Activated naive CD8-positive, alpha-beta T cell treated with anti-CD3 and anti-CD28 coated beads, Interleukin-2, amount 10 ng/mL, durations not matched to agents 7 days and 5 days (primary cell): ENCODE measurements at places on chromosomes 13 and 19. TPM values are rescaled to one million over a fixed set of nuclear protein-coding genes. Genes with fewer than 3 reads are reported as not detected.

PRR22 gene
- total RNA-seq = 3.8 TPM

DNA sequence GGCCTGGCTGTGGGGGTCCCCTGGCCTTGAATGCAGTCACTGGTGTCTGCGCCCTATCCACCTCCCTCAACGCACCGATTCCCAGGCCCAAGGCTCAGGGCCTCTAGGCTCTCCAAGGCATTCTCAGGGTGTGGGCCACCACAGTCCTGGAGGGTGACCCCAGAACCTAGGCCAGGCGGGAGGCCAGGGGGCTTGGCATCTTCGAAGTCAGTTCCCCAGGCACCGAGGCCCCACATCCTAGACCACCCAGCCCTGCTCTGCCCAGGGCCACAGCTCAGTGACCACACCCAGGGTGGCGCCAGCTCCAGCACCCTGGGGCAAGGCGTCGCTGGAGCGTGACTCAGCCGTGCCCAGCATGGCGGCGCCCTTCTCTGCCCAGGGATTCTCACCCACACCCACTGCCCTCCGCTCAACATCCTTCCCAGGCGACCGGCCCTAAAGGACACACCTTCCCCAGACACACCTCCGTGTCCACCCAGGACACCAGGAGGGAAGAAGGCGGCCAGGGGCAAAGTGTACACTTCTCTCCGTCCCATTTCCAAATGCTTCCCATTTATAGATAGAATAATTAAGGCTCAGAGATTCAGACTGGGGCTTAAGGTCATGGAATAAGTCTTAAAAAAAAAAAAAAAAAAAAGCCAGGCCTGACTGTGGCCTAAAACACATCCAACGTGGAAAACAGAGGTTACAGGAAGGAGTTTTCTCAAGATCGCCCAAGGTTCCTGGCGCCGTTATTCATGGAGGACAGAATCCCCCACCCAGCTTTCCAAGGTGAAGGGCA, 36.4 kb upstream of the NANOS3 start:
- peaks cover 19% of the 10 kb centered on the region for H3K36me3 ChIP-seq
- H3K27ac ChIP-seq = peak overlapping the region; percentile 96
- peak; percentile 55 for DNase-seq
- H3K27me3 ChIP-seq = no peaks in the 10 kb centered on the region
- H3K4me1 ChIP-seq = peaks cover 34% of the 10 kb centered on the region
- peak overlapping the region; percentile 95 for H3K4me3 ChIP-seq

GRCh38 chr13:110067355-110068175, 239.4 kb downstream of the COL4A1 start:
- H3K4me3 ChIP-seq = no peak overlapping the region
- H3K4me1 ChIP-seq = no peaks in the 10 kb centered on the region
- peaks cover 2% of the 10 kb centered on the region for H3K27me3 ChIP-seq
- H3K27ac ChIP-seq = no peak overlapping the region

GRCh38 chr19:29320618-29321017, 107.7 kb upstream of the UQCRFS1 start:
- no peak overlapping the region for H3K27ac ChIP-seq
- H3K4me3 ChIP-seq = no peak overlapping the region
- DNase-seq = no peak
- H3K4me1 ChIP-seq = no peaks in the 10 kb centered on the region
- peaks cover 3% of the 10 kb centered on the region for H3K27me3 ChIP-seq

PROZ gene
- not detected for total RNA-seq

SULT2B1 gene
- not detected for total RNA-seq

KLK2 gene
- total RNA-seq = 0.44 TPM

DNA sequence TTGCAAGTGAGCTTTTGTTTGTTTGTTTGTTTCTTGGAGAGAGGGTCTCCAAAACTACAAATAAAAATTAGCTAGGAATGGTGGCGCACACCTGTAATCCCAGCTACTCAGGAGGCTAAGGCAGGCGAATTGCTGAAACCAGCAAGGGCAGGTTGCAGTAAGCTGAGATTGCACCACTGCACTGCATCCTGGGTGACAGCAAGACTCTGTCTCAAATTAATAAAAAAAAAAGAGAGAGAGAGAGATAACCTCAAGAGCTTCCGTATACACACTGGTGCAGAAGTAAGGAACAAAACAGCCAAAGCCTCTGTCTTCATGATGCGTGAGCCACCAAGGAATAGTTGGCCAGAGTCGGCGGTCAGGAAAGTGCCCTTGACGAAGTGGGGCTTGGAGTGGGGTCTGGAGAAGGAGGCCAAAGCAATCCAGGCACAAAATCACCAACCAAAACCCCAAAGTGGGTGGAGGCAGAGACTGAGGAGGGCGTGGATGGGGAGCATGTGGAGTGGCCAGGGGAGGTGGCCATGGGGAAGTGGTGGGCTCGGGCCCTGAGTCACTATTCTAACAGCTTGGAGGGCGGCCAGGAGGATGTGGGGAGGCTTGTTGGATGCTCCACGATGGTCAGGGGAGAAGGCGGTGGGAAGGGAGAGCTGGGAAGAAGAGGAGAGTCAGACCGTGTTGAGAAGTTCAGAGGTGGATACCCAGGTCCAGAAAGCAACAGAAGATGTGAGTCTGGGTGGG, 21.2 kb upstream of the TOMM40 start:
- H3K4me3 ChIP-seq = no peak overlapping the region
- H3K27ac ChIP-seq = no peak overlapping the region
- H3K36me3 ChIP-seq = no peaks in the 10 kb centered on the region
- H3K27me3 ChIP-seq = no peaks in the 10 kb centered on the region
- H3K4me1 ChIP-seq = peaks cover 5% of the 10 kb centered on the region
- no peak for DNase-seq

DNA sequence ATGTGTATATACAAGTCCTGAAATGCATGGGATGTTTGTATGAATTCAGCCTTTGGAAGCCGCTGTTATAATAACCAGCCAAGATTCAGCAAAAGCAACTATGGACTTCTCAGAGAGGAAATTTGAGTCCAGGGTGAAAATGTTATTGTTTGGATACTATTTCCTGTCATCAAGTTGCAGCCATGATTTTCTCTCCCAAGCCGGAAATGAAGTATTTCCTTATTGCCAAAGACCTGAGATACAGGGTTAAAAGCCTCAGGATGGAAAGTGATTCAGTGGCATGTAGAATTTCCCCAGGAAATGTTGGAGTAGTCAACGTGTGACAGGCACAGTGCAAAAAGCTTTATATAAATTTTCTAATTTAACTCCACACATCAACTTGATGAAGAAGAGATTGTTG, 133.9 kb downstream of the IRS2 start:
- peaks cover 3% of the 10 kb centered on the region for H3K27me3 ChIP-seq
- H3K27ac ChIP-seq = no peak overlapping the region
- peaks cover 3% of the 10 kb centered on the region for H3K4me1 ChIP-seq
- no peak for DNase-seq
- H3K36me3 ChIP-seq = no peaks in the 10 kb centered on the region
- H3K4me3 ChIP-seq = no peak overlapping the region

DNA sequence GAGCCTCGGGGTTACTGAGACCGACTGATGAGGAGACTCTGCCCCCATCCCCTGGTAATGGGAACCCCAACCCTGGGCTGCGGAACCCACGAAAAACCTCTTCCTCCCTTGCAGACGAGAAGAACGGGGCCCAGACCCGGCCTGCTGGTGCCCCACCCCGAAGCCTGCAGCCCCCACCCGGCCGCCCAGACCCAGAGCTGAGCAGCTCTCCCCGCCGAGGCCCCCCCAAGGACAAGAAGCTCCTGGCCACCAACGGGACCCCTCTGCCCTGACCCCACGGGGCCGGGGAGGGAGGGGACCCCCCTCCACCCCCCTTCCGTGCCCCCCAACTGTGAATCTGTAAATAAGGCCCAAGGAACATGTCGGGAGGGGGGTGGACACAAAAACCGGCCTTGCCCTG, 13.3 kb downstream of the TMEM150B start:
- no peaks in the 10 kb centered on the region for H3K36me3 ChIP-seq
- no peak for DNase-seq
- H3K4me1 ChIP-seq = peaks cover 2% of the 10 kb centered on the region
- no peak overlapping the region for H3K27ac ChIP-seq
- no peaks in the 10 kb centered on the region for H3K27me3 ChIP-seq
- H3K4me3 ChIP-seq = no peak overlapping the region

DNA sequence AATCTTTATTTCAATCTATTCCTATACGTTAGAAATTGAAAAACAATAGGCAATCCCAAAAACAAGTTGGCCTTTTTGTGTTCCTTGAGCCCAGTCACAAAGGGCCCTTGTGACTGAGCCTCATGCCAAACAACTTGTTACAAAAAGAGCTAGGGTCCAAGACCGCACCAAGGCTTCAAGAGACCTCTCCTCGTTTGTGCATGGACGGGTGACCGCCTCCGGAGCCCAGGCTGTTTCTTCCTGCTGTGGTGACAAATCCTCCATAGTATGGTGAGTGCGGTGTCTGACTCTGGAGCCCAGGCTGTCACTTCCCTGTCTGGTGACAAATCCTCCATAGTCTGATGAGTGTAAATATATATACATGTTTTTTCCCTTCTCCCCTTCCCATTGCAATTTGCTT, 63.7 kb downstream of the ZNF93 start:
- no peak for DNase-seq
- H3K27me3 ChIP-seq = no peaks in the 10 kb centered on the region
- H3K4me1 ChIP-seq = no peaks in the 10 kb centered on the region
- H3K27ac ChIP-seq = no peak overlapping the region
- H3K36me3 ChIP-seq = peaks cover 4% of the 10 kb centered on the region
